ENCODE measurements at places on chromosomes 2 and 18.

DNA sequence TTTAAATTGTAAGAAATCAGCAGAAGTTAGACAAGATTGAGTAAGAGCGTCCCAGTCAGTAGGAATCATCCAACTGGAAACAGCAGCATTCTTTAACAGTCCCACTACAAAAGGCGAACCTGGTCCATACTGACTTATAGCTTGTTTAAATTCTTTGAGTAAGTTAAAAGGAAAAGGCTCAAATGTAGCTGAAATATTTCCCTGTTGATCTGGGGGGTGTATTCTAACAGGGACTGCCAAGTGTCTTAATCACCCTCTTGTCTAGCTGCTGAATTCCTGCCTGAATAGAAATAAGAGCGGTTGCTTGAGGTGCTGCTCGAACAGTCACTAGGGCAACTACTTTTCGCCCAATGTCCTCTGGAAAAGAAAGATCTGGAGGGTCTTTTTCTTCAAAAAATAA lies 56.4 kb upstream of the FMNL2 start:
- DNase-seq, result no peak

- DNase-seq, result no peak
Measured at GRCh38 chr2:70733646-70734180, 34.3 kb downstream of the ADD2 start.

DNA sequence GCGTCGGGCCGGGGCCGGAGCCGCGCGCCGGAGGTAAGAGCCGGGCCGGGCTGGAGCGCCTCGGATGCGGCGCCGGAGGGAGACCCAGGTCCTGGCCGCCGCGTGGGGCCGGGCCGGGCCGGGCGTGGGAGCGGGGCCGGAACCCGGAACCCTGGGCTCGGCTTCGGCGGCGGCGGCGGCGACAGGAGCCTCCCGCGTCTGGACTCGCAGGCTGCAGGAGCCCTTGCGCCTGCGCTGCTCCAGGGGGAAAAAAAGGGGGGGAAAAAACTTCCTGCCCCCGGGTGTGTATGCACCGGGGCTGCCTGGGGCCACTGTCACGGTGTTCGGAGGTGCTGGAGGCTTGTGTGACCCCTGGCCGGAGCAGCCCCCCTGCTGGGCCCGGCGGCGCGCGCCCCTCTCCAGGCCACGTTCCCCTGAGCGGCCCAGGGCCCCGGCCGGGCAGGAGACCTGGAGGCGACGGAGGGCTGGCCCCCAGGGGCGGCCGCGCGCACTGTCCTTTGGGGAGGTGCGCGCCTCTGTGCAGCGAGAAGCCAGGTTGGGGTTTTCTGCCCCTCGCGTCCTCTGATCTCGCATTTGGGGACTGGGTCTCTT lies 864 bp downstream of the KLHL29 start:
- DNase-seq, result no peak

DNA sequence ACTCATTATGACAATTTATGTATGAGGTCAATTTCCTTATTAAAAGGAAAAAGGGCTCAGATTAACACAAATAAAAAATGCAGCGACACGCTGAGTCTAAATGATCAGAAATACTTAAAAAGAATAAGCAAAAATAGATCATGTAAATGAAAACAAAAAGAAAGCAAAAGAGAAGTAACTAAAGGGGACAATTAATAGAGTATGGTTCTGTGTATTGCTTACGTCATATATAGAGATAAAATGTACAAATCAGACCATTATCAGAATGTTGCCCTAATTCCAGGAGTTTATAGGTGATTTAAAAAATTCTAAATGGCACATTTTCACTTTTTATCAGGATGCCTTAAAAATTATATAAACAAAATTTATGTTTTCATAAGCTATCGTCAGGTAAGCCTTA lies 189.5 kb downstream of the DNAH7 start:
- DNase-seq, result no peak

DNA sequence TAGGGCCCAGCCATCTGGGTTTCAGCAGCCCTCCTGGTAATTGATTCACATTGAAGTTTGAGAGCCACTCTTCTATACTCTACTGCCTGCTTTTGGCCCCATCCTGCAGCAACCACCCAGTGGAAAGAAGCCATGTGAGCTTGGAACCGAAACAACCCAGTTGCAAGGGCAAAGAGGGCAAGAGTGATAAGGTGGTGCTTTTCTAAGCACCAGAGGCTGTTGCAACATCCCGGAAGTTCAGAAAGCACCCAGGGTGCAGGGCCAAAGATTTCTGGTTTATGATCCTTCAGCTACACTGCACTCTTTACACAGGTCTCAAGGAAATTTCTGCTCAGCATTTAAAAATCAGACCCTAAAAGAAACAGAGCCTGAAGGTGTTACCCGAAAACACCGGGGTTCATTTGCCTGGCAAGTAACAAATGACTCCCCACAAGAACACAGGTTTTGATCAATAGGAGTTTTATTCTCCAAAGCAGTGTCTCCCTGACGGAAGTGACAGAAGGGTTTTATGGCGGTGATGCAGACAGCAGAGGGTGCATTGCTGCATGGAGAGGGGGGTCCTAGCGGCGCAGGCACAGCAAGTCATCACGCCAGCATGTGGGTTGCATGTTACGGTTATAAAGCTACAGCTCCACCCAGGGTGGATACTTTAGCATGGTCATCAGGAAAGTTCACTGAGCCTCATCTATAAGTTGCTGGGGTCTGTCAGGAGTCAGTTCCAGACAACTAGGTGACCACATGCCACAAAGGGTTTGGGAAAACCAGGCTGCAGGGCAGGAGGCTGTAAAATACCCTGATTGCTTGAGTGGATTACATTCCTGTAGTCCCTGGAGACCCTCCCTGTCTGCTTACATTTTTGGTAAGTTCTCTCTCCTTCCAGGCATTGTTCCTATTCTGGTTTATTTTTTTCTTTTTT lies 28.8 kb upstream of the TMEM37 start:
- DNase-seq, result no peak

DNA sequence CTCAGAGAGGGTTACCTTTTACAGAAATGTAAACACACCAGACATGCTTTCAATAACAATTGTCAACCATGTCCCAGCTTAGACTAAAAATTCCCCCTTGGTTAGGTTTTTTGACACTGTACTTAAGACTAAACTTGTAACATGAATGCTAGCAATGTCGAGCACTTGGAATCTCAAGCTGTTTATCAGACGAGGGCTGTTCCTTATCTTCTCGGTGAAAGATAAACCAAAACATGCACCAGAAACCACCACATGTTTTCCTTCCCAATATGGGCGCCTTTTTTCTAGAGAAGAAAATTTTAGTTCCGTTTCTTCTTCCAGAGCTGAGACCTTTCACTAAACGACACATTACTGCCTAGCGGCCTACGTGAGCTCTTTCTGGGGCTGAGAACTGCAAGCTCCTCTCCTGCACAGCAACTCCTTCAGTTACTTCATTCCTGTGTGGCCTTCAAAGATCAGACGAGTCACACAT lies 42.4 kb upstream of the ACKR3 start:
- no peak for DNase-seq

DNA sequence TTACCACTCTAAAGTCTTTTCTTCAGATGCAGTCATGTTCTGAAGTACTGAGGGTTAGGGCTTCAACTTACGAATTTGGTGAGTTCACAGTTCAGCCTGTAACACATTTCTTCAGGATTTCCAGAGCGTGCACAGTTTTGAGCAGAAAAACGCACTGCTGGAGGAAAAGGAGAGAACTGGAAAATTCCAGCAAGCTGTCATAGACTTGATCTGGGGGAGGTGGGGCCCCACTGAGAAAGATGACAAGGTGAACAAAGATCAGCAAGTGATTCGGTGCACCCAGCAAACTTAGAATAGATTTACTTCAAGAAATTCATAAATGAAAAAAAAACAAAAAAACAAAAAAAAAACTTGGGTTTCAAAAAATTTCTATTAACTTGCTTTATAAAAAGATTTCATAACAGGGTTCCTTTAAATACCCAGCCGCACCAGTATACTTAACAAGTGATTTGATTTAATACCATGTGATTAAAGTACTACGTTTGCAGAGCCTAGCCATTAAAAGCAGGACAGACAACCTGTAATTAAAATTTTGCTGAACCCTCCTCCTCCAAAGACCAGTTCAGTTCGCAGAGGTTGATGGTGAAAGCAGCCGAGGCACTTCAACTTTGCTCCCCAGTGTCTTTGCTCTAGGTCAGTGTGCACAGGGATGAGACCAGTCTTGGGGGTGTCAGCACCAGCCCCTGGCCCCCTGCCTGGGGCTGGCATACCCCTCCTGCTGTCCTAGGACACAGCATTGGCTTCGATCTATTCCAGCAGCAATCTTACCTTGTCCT lies 30.5 kb downstream of the CTIF start:
- no peak for DNase-seq
